ENCODE measurements at places on chromosomes 12 and 14.

DNA sequence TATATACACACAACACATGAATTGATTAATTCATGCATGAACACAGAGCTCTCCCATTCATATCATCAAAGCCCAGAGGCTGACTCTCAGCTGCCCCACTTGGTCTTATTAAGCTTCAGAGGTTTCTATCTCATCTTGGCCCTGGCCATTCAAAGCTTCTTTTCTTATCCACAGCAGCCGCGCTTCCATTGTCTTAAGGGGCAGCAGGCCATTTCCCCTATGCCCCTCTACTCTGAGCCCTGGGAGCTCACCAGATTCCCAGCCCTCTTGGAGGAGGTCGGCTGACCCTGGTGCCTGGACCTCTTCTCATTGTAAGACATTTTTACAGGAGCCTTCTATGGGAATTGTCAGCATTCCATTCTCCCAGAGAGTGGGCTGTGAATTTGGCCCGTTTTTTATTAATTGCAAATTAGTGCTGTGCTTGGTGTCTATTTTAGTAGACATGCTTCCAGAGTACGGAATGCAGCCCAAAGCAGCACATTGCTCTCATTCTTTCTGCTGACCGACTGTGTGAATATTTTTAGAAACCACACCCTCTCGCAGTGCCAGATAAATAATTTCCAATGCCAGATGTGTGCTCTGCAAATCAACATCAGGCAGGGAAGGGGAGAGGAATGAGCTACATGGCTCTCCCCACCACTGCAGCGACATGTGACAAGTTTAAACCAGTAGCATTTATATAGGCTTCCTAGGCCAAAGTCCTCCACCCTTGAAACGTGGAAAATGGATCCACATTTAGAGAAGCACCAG lies 58.5 kb downstream of the NUAK1 start:
- DNase-seq = no peak

- DNase-seq = no peak
These were observed 4.3 kb downstream of the CPNE6 start for GRCh38 chr14:24075485-24076301.

- DNase-seq = no peak
These were observed 122.8 kb downstream of the TTC7B start for GRCh38 chr14:90693413-90693812.

DNA sequence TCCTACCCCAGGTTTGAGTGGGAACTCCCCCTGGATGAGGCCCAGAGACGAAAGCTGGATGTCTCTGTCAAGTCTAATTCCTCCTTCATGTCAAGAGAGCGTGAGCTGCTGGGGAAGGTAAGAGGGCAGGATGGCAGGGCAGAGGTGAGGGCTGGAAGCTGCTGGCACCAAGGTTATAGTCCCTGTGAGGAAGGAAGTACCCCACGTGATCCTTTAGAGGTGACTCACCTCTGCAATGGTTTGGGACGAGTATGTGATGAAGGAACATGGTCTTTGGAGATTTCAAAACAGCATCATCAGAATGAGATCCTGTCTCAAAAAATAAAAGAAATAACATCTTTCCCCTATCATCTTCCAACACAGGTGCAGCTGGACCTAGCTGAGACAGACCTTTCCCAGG lies 9.2 kb upstream of the MYL6B start:
- peak; percentile 56 for DNase-seq

GRCh38 chr14:103192246-103192840 lies 69.1 kb downstream of the TNFAIP2 start:
- no peak for DNase-seq
